ENCODE measurements at places on chromosomes 13 and 19.
A peak's percentile ranks its signal among the peaks of the same experiment; 100 is the strongest.

DNA sequence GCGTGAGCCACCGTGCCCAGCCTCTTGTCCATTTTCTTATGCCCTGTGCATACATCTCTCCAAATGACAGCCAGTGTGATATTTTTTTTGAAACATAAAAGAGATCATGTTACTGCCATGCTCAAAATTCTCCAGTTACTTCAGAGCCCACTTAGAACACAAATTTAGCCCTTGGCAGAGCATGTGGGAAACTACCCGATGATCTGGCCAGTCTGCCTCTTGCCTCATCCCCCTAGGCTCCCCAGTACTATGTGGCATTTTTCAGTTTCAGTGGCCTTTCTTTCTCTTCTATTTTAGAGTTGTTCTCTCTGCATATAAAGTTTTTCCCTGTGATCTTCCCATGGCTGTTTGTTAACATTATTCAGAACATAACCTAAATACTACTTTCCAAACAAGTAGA, 323.0 kb downstream of the GPC5 start:
- DNase-seq = no peak

GRCh38 chr19:8988204-8988603, 22.0 kb downstream of the MUC16 start:
- DNase-seq = peak; percentile 14

DNA sequence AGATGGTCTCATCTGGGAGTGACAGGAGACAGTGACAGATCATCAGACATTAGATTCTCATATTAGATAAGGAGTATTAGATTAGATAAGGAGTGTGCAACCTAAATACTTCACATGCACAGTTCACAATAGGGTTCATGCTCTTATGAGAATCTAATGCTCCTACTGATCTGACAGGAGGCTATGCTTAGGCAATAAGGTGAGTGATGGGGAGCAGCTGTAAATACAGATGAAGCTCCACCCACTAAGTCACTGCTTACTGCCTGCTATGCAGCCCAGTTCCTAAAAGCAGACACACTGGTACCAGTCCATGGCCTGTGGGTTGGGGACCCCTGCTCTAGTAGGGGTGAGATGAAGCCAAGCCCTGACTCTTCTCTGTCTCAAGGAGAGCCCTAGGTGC, 10.0 kb upstream of the IGFL3 start:
- no peak for DNase-seq

DNA sequence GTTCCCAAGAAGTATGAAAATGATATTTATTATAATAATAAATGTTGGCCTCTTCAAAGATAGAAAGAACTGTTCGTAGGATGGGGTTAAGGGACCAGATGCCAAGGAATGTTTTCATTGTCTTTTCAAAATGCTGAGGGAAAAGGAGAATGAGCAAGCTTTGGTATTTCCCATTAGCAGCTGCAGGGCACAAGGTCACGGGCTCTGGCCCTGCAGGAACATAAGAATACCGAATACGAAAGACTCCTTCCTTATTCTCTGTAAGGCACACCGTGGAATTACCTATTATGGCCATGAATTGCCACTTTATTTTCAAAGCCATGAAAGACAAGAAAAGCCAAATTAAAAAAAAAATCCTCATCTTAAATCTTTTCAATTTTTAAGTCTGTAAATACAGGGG, 49.6 kb upstream of the OLFM4 start:
- DNase-seq = no peak

GRCh38 chr19:29668746-29669609, 3.7 kb downstream of the PLEKHF1 start:
- no peak for DNase-seq

- no peak for DNase-seq
Observed at GRCh38 chr19:5628919-5629481, 6.1 kb downstream of the SAFB start.

GRCh38 chr13:65854431-65854830, 1375.7 kb downstream of the PCDH9 start:
- DNase-seq = no peak
